DND-41 (cell line): ENCODE measurements at places on chromosomes 7 and 10.

- DNase-seq, result no peak
These were observed 270.6 kb upstream of the MAGI2 start for GRCh38 chr7:79723833-79724618.

- DNase-seq, result no peak
These were observed 54.7 kb upstream of the LSM8 start for GRCh38 chr7:118129041-118129795.

DNA sequence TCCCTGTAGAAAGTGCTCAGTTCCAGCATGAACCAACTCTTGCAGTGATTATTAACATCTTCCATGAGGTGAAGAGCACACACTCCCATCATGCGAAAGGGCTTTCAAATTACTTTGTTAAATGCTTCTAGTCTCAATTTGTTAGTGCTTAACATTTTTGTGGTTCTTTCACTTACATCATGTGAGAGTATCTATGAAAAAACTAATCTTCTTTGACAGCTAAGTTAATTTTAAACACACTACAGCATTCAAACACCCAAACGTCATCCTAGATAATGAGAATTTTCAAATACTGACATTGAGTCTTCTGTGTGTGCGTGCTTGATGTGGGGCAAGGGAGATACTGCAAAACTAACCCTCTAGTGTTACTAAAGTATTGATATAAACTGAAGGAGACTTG lies 84.8 kb downstream of the ETV1 start:
- no peak for DNase-seq

DNA sequence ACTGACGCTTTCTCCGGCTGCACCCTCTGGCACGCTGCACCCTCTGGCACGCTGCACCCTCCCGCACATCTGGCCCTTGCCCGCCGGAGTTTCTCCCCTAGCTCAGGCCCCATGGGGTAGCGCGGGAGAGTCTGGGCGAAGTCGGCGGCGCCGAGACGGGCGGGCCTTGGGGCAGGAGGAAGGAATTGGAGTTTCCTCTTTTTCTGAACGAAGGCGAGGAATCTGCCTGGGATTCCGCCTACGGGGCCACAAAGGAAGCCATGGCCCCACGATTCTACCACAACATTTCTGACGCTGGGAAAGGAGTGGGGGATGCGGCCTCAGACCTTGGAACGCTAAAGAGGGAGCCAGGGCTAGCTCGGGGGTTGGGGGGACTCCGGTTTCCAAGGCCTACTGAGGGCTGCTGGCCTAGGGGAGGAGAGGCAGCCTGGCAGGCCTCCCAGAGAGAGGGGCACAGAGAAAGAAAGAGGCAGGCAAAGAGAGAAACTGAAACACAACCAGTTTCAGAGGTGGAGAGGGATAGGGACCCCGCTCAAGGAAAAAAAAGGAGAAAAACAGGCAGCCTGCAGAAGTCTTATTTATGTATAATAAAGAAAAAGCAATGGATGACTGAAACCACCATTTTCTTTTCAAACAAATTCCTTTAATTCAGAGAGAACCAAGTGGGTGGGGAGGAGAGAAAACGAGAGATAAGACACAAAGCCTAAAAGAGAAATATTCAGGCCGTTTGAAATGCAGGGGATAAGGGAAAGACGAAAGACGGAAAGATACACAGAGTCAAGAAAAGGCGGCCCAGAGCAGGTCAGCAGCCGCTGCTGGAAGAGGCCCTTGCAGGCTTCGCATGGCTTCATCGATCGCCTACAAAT lies 4.3 kb downstream of the TLX1 start:
- DNase-seq, result no peak

DNA sequence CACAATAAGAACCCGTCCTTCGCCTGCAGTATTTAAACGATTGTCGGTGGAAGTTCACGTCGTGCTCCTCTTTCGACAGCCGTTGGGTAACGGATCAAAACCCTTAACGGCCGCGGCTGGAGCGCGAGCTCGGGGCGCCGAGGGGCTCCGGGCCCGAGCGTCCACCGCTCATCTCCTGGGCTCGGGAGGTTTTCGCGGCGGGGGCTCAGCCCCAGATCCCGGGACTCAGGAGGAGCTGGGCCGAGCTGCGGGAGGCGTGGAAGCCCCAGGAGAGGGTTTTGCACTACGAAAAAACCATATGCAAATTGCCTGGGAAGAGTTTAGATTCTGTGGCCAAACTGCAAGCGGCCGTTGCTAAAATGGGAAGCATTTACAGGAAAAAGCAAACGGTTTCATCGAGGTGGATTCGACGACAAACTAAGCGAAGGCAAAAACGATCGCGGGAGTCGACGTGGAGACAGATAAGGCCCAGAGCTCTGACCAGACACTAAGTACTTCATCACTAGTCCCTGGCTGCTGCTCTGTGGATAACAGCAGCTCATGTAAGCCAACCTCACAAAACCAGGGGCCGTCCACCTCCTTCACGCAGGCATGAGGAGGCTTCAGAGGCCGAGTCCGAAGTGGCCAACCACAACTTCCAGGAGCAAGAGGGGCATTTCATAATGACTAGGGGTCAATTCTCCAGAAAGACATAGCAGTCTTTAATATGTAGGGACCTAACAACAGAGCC lies 129.7 kb downstream of the MARCHF5 start:
- no peak for DNase-seq

GRCh38 chr7:28205506-28205905 lies 24.9 kb upstream of the JAZF1 start:
- DNase-seq, result no peak

DNA sequence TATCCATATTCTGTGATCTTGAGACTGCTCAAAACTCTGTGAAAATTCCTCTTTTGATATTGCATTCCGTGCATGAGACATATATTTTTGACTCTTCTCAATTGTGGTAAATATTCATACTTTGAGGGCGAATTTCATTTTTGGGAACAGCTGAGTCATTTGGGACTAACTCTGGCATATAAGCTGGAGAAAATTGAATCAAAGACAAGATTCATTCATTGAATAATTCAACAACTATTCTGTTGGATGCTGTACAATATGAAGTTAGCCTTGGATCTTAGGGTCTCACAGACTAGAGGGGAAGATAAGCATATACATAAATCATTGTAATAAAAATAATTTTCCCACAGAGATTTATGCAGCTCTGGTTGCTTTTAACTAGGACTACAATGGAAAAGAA lies 183.2 kb upstream of the NEBL start:
- no peak for DNase-seq

GRCh38 chr10:6347391-6347951 lies 144.7 kb downstream of the PFKFB3 start:
- peak; percentile 50 for DNase-seq

- DNase-seq, result no peak
These were observed 218.1 kb downstream of the WDR11 start for GRCh38 chr10:121069061-121069850.

GRCh38 chr10:104151737-104152136 lies 29.8 kb downstream of the SFR1 start:
- DNase-seq, result no peak

- no peak for DNase-seq
These were observed 175.5 kb downstream of the SUGCT start for GRCh38 chr7:40310258-40310657.

- no peak for DNase-seq
These were observed 127.2 kb upstream of the RSU1 start for GRCh38 chr10:16944402-16944801.

DNA sequence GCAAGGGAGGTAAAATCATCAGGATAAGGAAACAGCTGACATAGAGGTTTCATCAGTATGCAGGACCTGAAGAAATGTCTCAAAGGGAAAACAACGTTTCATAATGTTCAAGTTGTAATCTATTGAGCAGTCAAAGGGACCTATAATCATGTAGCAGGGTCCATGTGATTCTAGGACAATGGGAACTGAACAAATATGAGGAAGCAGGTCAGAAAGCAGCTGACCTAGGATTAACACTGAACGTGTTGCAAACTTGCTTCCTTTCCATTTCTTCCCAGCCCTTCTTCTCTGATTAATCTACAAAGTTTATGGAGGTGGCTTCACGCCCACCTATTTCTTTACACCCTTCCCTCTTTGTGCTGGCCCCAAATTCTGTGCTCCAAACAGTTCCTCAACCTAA lies 256.9 kb upstream of the AKR1E2 start:
- DNase-seq, result no peak

- DNase-seq, result no peak
These were observed 85.5 kb upstream of the CACUL1 start for GRCh38 chr10:118840071-118840775.

DNA sequence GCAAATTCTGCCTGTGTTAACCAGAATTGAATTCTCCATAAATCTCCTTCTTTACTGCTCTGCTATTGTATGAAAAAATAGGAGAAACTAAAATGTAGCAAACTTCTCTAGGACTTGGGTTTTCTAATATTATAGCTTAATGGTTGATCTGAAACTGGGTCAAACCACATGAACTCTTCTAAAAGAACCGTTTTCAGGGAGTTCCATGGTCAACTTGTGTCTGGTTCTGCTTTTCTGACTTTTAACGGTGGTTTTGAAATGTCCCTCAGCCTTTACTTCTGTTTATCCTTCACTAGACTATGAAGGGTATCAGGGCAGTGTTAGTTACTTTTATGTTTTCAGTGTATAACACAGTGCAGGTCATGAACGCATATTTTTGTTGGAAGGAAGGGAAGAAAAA lies 242.2 kb downstream of the TSPAN12 start:
- DNase-seq, result no peak

- no peak for DNase-seq
These were observed 28.9 kb downstream of the POR start for GRCh38 chr7:75943864-75944263.

DNA sequence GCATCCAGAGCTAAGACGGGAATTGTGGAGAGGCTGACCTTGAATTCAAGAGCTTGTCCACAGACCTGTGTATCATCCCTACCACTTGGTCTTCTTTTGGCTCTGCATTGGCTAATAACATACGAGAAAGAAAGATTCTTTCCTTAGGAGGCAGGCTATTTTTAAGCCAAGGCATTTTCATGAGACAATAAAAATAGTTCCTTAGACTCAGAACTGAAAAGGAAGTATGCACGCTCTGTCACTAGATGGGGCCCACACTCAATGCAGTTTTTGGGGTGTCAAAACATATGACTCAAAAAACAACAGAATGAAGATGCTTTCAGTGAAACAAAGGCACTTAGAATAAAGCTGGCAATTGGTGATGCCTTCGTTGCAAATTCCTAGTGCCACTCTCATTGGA lies 265.9 kb upstream of the DGKB start:
- no peak for DNase-seq
